ENCODE measurements at places on chromosomes 2 and 18. TPM values are rescaled to one million over a fixed set of nuclear protein-coding genes. Genes with fewer than 3 reads are reported as not detected.

Gene NEU4
- 0.29 TPM for total RNA-seq

Gene SPAG16
- 13.8 TPM for total RNA-seq

Gene CMPK2
- 36.6 TPM for total RNA-seq

Gene ST6GAL2
- 39.5 TPM for total RNA-seq

Gene MYOM1
- total RNA-seq: 0.15 TPM

Gene C2orf66
- total RNA-seq: 1.1 TPM

Gene CCL20
- total RNA-seq: 6.0 TPM

Gene ALPI
- not detected for total RNA-seq

Gene SGO2
- 8.1 TPM for total RNA-seq

Gene TRIM43
- not detected for total RNA-seq

Gene PXDN
- 1,930 TPM for total RNA-seq

Gene ANKRD30B
- total RNA-seq: 0.70 TPM

Gene TCF23
- not detected for total RNA-seq

Gene FBXO15
- 0.10 TPM for total RNA-seq

Measured in glomerular endothelial cell (primary cell).